Stimulated activated CD4-positive, alpha-beta T cell treated with anti-CD3 and anti-CD28 coated beads, Interleukin-12 subunit alpha, Interleukin-12 subunit beta, amount 100 ng/mL, for 24 hours (primary cell): ENCODE measurements at places on chromosomes 1 and 21.
A peak's percentile ranks its signal among the peaks of the same experiment; 100 is the strongest.

DNA sequence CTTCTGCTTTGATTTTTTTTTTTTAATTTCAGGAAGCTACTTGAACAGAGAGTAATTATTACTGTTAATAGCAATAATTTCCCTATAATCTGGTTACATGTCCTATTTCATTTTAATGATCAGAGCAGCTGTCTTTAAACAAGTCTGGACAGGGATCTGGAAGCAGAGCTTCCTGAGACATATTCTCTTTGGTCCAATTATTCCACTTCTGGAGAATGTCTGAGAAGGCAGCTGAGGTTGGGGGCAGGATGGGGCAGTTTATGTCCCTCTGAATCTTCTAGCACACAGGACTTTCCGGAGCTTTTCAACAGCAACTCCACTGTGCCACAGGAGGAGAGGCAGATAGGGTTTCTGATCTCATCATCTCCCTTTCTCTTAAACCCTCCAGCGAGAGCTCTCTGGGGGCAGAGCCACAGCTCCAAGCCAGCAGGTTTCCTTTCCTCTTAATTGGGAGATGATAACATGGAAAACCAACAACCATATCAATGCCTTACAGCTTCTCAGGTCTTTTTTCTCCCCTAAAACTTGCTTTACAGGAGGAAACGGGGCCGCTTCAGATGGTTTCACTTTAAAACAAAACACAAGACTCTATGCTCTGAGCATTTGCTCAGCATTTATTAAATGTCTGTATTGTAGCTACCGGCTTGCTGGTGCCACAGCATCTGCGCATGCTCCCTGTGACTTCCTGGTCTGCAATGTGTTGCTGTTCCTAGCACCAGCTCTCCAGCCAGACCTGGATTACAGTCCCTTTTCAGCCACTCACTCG lies 425.7 kb upstream of the USP24 start:
- peak; percentile 2 for DNase-seq

DNA sequence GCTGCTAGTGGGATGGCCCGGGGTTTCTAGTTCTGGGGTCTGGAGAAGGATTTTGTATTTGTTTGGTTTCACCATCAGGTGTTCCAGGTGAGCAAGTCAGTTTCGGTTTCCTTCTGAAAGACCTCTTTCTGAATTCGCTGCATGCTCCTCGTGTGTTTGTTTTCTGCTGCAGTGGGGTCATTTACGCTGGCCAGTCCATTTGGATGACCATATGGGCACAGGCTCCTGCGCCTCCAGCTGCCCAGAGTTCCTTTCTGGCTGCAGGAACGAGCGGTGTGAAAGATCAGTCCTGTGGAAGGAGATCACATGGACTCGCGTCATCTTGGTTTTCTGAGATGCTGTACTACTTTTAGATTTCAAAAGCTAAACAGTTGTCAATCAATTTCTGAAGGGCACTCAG lies 83.7 kb upstream of the GCLM start:
- DNase-seq, result no peak

DNA sequence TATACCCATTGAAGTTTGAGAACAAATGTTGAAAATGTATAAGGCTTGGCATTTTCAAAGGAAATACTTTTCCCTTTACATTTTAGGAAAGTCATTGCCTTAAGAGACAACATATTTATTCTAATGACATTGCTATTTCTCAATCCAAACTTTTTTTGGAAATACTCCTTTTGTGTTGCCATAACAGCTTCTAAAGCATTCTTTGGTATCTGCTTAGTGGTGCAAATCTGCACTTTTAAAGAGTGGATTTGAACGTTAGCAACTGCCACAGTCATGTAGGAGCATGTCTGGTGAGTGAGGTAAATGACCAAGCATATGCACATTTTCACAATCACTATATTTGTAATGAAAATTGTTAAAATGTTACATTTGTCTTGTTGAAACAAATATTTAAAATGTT lies 124.4 kb upstream of the GORAB start:
- no peak for DNase-seq

DNA sequence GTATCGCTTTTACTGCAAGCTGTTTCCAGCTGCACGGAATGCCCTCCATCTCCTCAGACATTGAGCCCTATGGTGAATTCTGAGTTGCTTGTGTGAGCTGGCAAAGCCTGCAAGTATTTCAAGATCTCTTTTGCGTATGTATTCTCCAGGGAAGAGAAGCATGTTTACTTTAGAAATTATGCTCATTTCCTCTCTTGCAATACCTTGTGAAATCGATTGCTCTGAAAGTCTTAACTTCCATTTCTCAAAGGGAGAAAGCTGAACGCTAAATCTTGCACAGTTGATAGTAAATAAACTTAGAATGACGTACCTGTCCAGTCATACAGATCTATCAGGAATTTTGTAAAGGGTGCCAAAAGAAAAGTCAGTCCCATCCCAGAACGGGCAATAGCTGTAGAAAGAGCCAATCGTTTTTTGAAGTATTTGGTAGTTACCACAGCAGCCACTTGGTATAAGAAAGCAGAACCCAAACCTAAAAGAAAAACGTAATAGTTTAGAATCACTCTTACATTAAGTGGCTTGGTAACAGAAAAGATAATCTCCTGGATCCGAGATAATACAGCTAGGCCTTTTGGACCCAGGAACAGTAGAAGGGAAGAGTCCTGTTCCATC lies 10.0 kb downstream of the SLC16A4 start:
- DNase-seq, result no peak

DNA sequence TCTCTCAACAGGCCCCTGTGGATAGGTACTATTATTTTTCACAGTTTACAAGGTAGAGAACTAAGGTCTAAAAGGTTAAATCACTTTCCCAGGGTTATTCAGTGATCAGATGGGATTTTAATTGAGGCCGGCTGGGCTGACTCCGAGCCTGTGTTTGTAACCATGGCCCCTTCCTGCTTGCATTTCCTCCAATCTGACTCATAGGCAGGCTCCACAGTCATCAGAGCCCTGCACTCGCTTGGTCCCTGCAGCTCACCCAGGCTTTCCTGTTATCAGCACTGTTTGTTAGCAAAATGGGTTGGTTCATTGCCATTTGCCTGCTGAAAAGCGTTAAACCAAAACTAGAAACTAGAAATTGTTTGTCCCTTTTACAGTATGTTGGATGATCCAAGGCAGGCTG lies 41.4 kb upstream of the LMX1A start:
- DNase-seq, result no peak

DNA sequence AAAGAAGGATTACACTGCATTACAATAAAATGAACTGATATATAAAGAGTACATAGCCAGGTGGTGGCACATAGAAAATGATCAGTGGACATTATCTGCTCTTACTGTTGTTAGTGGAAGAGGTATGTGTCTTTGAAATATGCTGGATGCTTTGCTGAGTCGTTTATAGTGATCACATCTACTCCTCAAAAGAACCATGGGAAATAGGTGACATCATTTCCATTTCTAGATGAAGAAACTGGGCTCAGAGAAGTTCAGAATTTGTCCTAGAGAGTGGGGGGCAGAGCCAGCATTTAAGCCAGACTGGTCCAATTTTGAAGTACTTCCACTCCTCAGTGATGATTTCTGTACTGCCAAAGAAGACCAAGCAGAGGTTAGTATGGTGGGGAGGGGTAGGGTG lies 34.0 kb upstream of the BACH1 start:
- no peak for DNase-seq

DNA sequence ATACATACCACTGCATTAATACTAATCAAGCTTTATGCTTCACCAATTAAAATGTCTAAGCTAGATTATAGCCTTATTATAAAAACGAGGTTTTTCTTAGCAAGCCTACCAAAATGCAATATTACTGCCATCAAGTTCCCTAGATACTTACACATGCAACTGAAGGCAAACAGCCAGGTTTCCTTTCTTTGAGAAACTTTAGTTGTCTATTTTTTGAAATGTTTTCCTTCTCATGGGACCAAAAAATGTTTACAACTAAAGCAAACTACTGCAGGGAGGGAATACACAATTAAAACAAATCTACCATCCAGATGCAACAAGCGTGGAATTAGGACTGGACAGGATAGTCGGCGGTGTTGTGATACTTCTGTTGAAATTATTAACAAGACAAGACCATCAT lies 1.3 kb downstream of the ZNF644 start:
- DNase-seq, result no peak

DNA sequence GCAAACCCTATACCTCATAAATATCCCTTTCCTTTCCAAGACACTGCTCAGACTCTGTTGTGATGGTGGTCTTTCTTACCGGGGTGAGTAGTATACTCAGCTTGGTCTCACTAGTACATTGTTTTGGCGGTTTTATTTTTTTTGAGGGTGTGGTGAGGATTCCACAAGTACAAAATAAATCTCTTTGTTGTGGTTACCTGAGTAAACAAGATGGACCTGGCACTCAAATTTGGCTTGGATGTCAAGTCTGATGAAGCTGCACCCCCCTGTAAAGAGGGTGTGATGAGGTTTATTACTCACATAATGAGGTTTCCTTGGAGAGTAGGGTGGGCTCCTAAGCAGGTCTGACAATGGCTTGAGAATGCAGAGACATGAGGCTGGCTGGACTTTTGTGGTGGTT lies 68.2 kb upstream of the KCNJ6 start:
- DNase-seq, result no peak

GRCh38 chr1:163874070-163874469 lies 552.3 kb downstream of the NUF2 start:
- DNase-seq, result no peak

DNA sequence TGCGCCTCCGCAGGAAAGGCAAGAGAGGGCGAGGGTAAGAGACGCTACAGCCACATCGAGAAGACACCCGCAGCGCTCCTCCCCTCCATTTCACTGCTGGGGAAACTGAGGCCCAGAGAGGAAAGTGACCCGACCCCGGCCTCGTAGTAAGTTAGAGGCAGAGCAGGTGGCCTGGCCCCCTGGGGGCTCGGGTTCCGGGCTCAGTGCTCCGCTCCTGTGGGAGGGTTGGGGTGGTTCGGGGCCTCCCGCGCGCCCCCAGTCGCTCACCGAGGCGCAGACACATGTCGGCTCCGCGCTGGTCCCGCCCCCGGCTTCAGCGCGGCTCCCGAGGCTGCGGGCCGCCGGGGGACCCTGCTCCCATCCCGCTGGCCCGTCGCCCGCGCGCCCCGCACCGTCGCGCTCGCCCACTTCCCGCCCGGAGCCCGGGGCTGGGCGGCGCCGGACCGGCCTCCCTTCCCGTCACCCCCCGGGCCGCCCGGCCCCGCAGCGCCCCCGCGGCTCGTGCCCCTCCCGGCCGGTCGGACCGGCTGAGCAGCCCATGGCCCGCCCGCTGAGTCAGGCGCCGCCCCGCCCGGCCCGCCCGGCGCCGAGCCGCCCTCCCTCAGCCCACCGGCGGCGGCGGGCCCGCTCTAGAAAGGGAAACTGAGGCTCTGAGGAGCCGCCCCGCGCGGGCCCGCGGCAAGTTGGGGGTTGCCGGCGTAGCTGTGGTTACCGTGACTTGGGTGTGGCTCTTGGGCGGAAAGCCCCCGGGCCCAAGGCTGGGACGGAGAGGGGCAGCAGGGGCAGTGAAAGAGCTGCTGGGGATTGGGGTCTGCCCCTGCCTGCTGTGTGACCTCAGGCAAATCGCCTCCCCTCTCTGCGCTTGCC lies at the start of gene TMEM54:
TSS of gene TMEM54 (minus strand) at position 434 of the 867 bp plus-strand sequence. CDS start at position 283, 151 bp downstream.
- DNase-seq, result no peak

DNA sequence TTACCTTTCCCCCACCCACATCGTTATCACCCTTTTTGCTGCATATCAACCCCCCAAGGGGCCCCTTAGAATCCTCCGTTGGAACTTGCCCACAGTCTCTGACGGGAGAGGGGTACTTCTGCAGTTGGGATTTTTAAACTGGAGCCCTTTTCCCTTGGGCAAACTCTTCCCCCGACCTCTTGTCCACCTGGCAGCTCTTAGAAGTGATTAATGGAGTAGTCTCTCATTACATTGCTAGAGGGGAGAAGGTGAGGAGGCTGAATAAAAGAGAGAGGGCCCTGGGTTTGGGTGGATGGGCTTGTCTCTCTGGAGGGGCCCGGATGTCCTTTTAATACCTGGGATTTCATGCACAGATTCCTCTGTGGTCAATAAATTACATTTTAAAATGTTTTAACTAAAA lies 27.2 kb upstream of the TSPAN2 start:
- DNase-seq, result no peak

DNA sequence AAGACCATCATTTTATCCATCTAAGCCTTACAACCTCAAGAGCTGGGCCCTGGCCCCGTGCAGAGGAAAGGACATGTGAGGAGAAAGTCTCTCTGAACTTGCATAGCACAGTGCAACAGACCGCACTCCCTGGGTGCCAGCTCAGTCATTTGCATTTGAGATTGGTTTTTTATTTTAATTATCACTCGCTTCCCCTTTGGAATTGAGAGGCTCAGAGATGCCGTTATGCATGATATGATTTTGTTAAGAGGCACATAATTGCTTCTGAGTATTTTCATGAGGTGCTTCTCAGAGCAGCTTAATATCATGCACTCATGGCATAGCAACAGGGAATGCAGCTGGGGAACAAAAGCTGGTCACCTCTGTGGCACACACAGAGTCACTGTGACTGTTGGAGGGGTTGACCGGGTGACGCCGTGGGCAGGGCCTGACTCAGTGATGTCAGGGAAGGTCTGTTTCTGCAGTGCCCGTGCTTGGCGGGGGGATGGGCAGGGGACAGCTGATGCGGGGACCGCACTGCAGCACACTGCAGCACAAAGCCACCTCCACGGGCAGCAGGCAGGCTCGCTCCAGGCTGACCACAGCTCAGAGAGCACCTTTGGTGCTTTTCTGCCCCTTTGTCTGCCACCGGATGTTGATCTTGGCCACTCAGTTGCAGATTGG lies 43.2 kb upstream of the VAMP3 start:
- DNase-seq, result no peak

DNA sequence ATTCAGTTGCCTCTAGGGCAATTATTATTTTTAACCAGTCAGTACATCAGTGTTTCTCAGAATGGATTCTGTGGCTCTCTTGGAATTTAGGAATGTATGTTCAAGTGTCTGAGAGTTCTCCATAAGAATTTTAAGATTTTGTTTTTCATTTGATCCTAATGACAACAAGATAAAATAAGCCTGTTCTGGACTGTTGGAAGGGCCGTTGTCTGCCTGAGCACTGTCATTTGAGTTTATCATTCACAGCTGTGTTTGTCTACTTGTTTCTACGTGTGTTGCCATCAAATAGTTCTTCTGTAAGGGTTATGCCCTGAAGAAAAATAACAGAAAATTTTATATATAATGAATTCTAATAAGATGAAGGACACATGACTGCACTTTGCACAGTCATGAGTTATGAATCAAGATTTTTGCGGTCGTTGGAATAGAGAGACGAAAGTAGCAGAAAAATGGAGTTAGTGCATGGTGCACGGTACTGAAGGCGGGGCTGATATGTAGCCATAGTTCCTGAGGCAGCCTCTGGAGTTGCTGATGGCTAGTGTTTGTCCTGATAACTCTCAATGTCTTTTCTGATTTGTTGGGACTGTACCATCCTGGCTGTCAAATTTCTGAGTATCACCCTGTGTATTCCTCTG lies 92.5 kb downstream of the NOS1AP start:
- no peak for DNase-seq

GRCh38 chr1:165885305-165885694 lies 57.9 kb downstream of the UCK2 start:
- no peak for DNase-seq

- no peak for DNase-seq
Observed at GRCh38 chr1:228245111-228245510, 37.3 kb downstream of the OBSCN start.

- DNase-seq, result no peak
Observed at GRCh38 chr1:233033361-233033760, 83.0 kb downstream of the NTPCR start.
